Occipital lobe (tissue), 3 donors: ENCODE measurements at places on chromosomes 11 and 22. TPM values are rescaled to one million over a fixed set of nuclear protein-coding genes. Genes with fewer than 3 reads are reported as not detected.

The INPPL1 gene
- total RNA-seq: 9.4 TPM

The OR8D1 gene
- not detected for total RNA-seq

The MMP10 gene
- total RNA-seq: not detected

The FXYD6 gene
- 107 TPM for total RNA-seq

The ARHGEF17 gene
- 19.2 TPM for total RNA-seq
